Posterior vena cava (tissue), 2 donors: ENCODE measurements at places on chromosomes 1 and 21.

DNA sequence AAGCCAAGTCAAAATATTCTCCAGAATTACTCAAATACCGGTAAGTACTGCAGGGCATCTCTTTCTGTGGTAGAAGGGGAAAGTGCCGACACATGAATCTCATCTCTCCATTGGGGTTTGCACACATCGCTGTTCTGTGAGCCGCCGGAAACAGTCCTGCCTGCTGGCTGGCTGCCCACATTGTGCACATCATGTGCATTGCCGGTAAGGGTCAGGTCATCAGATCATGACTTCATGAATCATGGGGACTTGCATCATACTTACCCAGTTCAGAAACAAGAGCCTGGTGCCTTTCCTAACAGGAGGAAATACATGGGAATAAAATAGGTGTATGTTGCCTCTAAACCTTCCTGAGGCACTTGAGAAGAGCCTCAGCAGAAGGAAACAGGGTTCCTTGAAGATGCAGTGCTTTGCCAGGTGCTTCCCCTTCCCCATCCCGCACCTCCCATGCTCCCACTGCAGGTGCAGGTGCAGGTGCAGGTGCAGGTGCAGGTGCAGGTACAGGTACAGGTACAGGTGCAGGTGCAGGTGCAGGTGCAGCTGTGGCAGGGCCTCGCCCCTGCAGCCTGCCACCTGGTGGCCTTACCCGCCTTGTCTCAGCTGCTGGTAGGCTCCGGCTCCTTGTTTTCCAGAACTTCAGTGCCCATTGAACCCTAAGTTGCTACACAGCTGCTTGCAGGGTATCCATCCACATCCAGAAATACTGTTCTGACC, 26.5 kb downstream of the GPR137B start:
- peak; percentile 93 for DNase-seq

GRCh38 chr1:235455823-235456222, 48.4 kb downstream of the B3GALNT2 start:
- no peak for DNase-seq

GRCh38 chr1:203643213-203644045, 16.8 kb downstream of the ATP2B4 start:
- no peak for DNase-seq

GRCh38 chr1:202054094-202054493, 43.7 kb downstream of the ELF3 start:
- no peak for DNase-seq

DNA sequence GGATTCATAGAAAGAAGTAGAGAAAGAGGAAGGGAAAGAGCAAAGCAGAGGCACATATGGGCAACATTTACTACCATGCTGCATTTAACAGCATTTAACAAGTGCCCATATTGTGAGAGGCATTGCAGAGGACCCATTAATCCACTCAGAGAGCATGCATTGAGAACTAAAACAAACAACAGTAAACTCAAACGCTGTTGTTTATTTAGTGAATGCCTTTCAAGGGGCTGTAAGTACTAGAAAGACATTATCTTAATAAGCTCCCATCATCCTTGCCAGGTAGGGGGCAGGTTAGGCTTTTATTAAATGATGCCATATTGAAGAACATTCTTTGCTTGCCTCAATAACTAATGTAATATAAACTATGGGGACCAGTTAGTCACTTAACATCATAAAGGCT, 254.3 kb upstream of the DAB1 start:
- no peak for DNase-seq

- no peak for DNase-seq
These were observed 58.0 kb downstream of the STUM start for GRCh38 chr1:226606311-226607267.
